Ureter (tissue), 1 donor: ENCODE measurements at places on chromosomes 5 and 9.

DNA sequence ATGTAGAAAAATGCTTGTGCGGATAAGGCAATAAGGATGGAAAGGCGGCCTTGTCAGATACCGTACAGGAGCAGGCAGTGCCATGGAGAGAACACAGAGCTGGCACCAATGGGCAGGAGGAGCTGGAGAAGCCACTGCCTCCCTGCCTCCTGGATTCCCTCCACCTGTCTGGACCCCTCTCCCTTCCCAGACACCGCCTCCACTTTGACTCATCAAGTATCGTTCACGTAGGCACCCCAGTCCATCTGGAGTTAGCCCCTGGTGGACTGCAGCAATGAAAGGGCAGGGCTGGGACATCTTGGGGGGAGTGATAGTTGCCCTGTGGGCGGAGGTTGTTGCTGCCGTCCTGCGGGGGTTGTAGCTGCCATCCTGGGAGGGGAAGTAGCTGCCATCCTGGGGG, 232.0 kb downstream of the ROR2 start:
- no peak for DNase-seq

DNA sequence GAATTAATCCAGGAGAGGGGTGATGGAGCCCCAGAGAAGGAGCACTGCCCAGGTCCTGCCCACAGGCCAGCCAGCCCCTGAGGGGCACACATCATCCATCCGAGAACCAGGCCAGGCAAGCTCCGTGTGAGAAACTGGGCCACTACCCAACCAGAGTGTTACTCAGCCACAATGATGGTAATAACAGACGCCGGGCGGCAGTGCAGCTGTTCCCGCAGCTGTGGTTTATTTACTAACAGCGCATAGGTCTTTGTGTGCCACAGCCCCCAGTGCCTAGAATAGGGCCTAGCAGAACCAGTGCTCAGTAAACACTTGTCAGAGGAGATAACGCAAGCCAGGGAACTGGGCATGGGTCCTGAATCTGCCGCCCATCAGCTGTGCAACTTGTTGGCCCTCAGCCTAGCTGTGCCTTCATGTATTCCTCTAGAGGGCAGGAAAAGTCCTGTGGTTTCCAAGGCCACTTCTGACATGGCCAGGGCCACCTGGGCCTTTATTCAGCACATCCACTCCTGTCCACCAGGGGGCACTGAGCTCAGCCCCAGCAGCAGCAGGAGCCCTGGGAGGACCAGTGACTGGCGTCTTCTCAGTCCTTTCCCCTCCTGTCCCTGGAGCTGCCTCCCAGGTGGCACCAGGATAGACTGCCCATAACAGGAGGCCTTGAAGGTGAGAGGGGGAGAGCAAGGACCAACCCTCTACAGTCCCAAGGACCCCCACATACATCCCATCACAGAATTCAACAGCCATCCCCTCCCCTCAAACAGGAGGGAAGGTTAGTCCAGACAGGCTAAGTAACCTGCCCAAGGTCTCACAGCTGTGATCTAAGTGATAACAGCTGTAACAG, 2.1 kb downstream of the MXD3 start:
- no peak for DNase-seq

GRCh38 chr9:83108208-83108607, 45.3 kb upstream of the RASEF start:
- no peak for DNase-seq

GRCh38 chr9:71758277-71758676, 10.0 kb downstream of the CEMIP2 start:
- peak; percentile 48 for DNase-seq

GRCh38 chr9:15612962-15613361, 60.1 kb downstream of the CCDC171 start:
- no peak for DNase-seq

- no peak for DNase-seq
Observed at GRCh38 chr9:76463211-76463610, 4.2 kb downstream of the GCNT1 start.

- DNase-seq = no peak
Observed at GRCh38 chr9:132351404-132352045, 3.3 kb downstream of the SETX start.

GRCh38 chr5:9388941-9389674, 156.8 kb downstream of the SEMA5A start:
- DNase-seq = no peak

- no peak for DNase-seq
Observed at GRCh38 chr5:171311322-171312077, 2.5 kb downstream of the TLX3 start.

- DNase-seq = no peak
Observed at GRCh38 chr5:108461628-108462367, 79.9 kb upstream of the FBXL17 start.

DNA sequence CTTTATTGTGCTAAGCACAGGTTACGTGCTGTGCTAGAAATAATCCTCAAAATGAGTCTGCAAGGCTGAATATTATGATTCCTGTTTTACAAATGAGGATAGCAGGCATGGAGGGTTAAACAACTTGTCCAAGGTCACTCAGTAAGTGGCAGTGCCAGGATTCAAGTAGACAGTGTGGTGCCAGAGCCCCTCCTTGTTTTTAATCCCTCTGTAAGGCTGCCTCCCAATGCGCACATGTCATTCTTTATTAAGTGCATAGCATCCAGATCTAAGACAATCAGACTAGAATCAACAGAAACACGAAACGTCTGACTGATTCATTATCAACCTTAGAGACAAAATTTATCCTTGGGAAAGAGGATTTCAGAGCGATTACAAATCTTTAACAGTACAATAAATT, 199.6 kb downstream of the SMARCA2 start:
- DNase-seq = no peak

DNA sequence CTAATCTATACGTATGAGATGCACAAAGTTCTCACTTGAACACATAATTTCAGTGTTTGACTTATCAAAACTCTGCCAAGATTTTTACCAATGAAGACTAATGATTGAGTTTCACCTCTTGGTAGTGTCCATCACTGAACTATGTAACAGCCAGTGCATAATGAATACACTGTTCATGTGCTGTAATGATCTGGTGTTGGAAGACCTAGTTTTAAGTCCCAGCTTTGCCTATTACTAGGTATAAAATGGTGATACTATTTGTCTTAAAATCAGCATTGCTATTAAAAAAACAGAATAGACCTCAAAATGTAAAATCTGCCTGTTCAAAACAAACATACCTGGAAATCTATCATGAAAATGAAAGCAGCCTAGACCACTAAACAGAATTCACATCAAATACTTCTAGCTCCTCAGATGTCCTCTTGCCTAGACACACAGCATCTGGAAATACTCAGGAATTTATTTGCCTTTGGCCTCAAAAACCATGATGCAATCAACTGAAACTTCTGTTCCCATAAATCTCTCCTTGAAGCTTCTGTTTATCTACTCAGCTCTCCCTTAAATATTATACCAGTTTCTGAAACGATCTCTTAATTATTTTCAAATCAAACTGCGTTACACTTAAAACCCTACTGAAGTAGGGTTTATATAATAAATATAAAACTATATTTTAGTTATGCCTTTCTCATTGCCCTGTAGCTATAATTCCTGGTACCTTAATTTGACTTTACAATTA, 38.1 kb downstream of the MRPS27 start:
- DNase-seq = no peak

DNA sequence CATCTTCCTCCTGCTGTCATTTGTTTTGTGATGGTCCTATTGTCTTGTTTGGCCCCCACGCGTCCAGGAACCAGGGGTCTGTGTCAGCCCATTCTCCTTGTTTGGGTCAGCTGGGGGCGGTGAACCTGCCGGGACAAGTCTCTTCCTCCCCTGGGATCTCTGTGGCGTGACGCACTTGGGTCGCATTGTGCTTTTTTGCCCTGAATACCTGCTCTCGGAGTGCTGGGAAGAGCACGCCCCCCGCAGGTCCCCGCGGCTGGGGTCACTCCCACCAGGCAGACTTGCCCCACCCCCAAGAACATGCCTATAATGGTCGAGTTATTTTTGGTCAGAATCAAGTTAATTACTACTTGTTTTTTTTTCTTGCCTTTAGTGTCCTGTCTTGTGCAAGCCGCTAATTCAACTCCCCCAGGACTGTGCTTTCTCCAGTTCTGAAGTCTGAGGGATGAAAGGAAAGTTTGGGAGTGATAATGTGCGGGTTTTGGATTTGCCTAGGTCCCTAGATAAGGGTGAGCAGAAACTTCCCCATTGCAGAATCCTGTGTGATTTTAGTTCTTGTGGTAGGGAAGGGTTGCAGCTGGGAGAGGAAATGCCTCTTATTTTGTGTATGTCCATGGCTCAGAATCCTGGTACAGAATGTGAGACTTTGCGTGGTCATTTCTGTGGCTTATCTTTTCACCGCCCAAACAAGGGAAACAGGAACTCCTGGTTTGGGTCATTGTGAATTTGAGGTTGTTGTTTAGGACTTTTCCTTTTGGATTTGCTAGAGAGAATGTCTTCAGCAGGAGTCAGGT, 789 bp downstream of the ACER2 start:
- peak; percentile 53 for DNase-seq

- no peak for DNase-seq
Observed at GRCh38 chr5:166571668-166572067, 1719.8 kb upstream of the WWC1 start.
